ENCODE measurements at places on chromosomes 4 and X. TPM values are rescaled to one million over a fixed set of nuclear protein-coding genes. Genes with fewer than 3 reads are reported as not detected.

Gene AMTN
- not detected for total RNA-seq

Gene TGIF2LX
- not detected for total RNA-seq

Gene GNRHR
- not detected for total RNA-seq

Gene PAGE1
- not detected for total RNA-seq

Gene CYTL1
- total RNA-seq, result not detected

Gene NAT8L
- 0.31 TPM for total RNA-seq

Gene ARL9
- total RNA-seq, result not detected

Gene GABRQ
- total RNA-seq, result not detected

Gene MAGEA12
- not detected for total RNA-seq

Gene ATP5ME
- total RNA-seq, result 279 TPM

Gene CCSER1
- 1.2 TPM for total RNA-seq

Gene PPP1R2C
- not detected for total RNA-seq

Gene SRPK3
- total RNA-seq, result not detected

Gene AMBN
- not detected for total RNA-seq

Gene ENAM
- 0.27 TPM for total RNA-seq

Gene POU4F2
- total RNA-seq, result not detected

Gene FAM47E
- not detected for total RNA-seq

Gene PRICKLE3
- total RNA-seq, result 16.8 TPM

Gene WDR1
- 397 TPM for total RNA-seq

Gene ADH1A
- not detected for total RNA-seq

Gene DCHS2
- not detected for total RNA-seq

Gene CSAG3
- not detected for total RNA-seq

Gene KLHL8
- total RNA-seq, result 9.1 TPM

Gene MOSPD2
- total RNA-seq, result 5.8 TPM

Gene BEX2
- total RNA-seq, result 0.56 TPM

Gene S100G
- not detected for total RNA-seq

Gene TRO
- 0.16 TPM for total RNA-seq

Gene SORCS2
- total RNA-seq, result not detected

Gene VCX2
- not detected for total RNA-seq

Gene GSTCD
- 19.9 TPM for total RNA-seq

Gene FAM149A
- total RNA-seq, result 0.38 TPM

Gene OPHN1
- total RNA-seq, result 0.03 TPM

Gene GPR82
- 0.13 TPM for total RNA-seq

Gene ACOX3
- 23.6 TPM for total RNA-seq

Gene BCAP31
- 104 TPM for total RNA-seq

Gene CT45A3
- not detected for total RNA-seq

Gene PRSS12
- not detected for total RNA-seq

Gene MAGEA1
- not detected for total RNA-seq

Gene TIMM8A
- total RNA-seq, result 26.1 TPM

Gene SPATA4
- total RNA-seq, result not detected

Gene SRPX
- 0.18 TPM for total RNA-seq

Gene BEX4
- 2.0 TPM for total RNA-seq

Gene MAGEB2
- not detected for total RNA-seq

Gene HSFX4
- total RNA-seq, result not detected

Gene VEGFC
- not detected for total RNA-seq

Gene PPEF2
- total RNA-seq, result not detected

Gene DRD5
- total RNA-seq, result not detected

Gene USP17L29
- total RNA-seq, result not detected

Gene PGK1
- 628 TPM for total RNA-seq

Gene AADAT
- not detected for total RNA-seq

Gene CENPVL1
- not detected for total RNA-seq

Gene BEX1
- total RNA-seq, result not detected

Gene ABHD18
- total RNA-seq, result 11.1 TPM

Gene SPOCK3
- not detected for total RNA-seq

Gene GAGE12F
- 0.72 TPM for total RNA-seq

All from GM12878 (cell line).